Midbrain (tissue), 1 donor: ENCODE measurements at places on chromosomes 5 and 9.

GRCh38 chr5:59299006-59299405 lies 594.5 kb downstream of the PDE4D start:
- no peak for DNase-seq

DNA sequence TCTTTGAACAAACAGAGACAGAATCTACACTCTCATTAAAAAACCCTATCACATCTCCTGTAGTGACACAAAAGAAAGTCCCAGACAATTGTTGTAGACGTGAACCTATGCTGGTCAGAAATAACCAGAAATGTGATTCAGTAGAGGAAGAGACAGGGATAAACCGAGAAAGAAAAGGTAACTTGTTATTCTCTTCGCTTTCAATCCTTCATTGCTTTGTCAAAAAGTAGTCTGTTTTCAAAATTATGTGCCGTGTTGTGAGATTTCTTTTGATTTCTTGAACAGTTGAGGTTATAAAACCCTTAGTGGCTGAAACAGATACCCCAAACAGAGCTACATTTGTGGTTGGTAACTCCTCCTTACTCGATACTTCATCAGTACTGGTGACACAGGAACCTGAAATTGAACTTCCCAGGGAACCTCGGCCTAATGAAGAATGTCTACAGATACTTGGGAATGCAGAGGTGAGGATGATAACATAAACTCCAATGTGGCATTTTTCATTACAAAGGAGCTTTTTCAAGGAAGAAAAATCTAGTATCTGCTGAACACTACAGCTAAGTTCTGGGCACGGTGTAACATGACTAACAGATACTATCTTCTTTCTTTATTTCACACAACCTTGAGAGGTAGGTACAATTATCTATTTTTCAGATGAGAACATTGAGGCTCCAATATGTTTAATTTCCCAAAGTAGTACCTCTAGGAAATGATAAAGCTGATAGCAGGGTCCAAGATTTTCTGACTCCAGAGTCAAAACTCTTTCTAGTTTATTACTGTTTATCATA lies 14.3 kb downstream of the HMGCR start:
- DNase-seq = no peak

DNA sequence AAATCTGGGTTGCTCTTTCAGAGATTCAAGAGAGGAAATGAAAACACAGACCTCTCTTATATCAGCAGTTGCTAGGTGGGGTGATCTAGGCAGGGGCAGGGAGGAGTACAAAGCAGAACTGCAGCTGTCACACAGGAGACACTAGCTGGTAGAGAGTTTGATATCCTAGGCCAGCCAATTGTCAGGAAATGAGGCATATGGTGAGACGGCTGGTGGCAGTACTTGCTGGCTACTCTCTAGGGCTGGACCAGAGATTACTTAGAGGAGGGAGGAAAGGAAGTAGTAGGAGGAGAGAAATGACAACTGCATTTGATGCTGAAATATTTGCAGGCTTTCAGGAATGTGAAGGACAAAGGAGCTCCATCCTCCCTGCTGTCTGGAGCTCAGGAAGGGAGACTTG lies 113.8 kb downstream of the TRIM32 start:
- DNase-seq = no peak

- no peak for DNase-seq
Observed at GRCh38 chr9:22682536-22682935, 235.9 kb downstream of the DMRTA1 start.

DNA sequence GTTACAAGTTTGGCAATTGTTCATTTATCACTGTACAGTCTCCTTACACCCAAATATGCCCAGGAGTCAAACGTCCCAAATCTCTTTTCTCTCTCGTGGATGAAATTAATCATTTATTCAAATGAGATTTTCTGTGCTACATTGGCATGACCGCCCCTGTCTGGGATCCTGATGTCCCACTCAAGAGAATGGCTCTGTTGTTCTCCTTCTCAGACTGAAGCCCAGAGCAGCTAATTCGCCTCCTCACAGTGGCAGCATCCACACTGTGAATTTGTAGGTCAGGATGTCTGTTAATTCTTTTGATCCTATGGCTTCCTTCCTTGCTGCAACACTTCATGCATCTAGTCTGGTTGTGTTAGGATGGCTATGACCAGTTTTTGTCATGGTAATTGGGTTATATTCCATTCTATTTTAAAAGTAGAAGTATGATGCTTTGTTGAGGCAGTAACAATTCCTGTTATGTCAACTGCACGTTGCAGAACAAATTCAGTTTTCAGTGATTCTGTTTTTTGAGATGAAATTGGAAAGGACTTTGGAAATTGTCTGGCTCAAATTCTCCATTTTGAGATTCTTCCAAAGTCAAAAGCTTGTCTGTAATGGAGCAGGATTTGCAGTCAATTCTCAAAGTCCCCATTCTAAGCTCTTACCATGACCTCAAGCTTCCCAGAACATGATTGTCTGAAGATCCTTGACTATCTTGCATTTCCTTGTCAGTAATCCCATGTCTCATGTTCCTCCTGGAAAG lies 141.5 kb upstream of the GAS1 start:
- DNase-seq = peak; percentile 22

DNA sequence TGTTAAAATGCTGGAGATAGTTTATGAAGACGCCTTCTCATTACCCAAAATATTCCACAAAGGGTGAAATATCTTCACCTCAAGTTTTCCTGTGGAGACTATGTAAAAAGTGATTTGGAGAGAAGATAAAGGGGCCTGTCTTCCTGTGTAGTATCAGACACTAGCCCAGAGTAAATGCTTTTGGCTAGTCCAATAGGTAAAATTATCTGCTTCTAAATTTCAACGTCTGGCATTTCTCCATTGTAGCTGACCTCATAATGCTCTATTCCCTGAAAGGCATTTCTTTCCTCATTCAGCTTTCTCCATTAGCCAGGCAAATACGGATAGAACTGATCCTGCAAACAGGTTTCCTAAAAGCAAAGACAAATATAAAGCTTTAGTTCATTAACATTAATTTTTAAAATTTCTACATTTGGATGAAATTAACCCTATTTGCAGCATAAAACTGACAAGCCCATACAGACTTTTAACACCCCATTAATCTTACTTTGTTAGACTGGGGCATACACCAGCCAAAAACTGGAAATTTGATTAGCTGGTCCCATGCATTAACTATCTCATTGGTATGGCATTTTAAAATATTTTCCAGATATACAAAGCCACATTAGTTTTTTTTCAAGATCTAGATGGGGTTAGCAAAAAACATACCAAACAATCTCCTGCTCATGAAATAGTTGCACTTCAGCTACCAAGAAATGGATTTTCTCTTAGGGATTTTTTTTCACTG lies 548.8 kb downstream of the EFNA5 start:
- no peak for DNase-seq

DNA sequence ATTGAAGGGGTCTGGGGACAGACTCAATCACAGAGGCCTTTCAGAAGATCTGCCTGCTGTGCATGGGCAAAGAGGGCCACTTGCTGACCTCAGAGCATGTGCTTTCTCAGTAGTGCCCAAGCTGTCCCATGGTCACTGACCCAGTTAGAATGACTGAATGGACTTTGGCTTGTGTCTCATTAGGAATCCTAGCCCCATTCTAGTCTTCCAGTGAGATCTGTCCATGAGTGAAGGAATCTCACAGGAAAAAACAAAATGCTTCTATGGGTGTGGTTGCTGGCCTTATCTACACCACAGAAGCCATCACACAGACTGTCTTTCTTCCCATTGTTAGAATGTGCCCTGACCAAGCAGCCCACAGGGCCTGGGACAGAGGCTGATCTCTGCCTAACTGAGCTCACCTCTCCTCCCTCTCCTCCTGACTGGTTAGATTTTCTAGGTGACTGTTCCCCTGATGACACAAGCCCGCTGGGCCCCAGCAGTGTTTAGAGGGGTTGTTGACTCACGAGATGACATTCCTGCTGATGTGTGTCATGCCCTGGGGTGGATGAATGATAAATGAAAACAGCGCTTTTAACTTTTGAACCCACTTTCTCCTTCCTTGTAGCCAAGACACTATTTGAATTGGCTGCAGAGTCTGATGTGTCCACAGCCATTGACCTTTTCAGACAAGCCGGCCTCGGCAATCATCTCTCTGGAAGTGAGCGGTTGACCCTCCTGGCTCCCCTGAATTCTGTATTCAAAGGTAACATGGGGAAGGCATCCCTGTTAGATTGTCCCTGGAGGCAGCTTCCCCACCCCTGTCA lies 24.8 kb downstream of the TGFBI start:
- DNase-seq = no peak

GRCh38 chr9:135048046-135048757 lies 39.3 kb upstream of the OLFM1 start:
- DNase-seq = no peak

DNA sequence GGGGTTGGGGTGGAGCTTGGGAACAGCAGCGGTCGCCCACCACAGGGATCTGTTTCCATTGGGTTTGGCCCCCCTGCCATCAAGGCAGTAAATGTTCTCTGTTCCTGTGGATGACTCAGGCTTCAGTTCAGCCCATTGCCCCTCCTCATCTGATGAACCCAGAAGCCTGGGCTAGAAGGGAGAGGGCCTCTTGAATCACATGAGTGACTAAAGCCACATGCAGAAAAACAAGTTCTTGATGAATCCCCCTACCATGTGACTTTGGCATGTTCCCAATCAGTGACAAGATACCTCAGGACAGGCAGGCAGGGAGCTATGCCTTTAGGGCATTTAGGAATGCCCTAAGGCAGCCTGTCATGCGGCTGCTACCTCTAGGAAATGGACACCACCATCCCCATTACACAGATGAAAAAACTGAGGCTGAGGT lies 2.5 kb downstream of the SH3PXD2B start:
- DNase-seq = no peak

- DNase-seq = peak; percentile 9
Observed at GRCh38 chr5:149271716-149272563, at the start of gene AFAP1L1. TSS of gene AFAP1L1 (plus strand) at chr5:149271859. CDS start at chr5:149271969, 110 bp downstream.

GRCh38 chr5:170499621-170500020 lies 4.2 kb upstream of the KCNIP1 start:
- DNase-seq = no peak

GRCh38 chr5:118921866-118922265 lies 66.5 kb downstream of the DTWD2 start:
- no peak for DNase-seq

- DNase-seq = no peak
Observed at GRCh38 chr5:119243888-119244287, 111.9 kb upstream of the TNFAIP8 start.

GRCh38 chr5:124343451-124343867 lies 403.0 kb downstream of the ZNF608 start:
- no peak for DNase-seq

DNA sequence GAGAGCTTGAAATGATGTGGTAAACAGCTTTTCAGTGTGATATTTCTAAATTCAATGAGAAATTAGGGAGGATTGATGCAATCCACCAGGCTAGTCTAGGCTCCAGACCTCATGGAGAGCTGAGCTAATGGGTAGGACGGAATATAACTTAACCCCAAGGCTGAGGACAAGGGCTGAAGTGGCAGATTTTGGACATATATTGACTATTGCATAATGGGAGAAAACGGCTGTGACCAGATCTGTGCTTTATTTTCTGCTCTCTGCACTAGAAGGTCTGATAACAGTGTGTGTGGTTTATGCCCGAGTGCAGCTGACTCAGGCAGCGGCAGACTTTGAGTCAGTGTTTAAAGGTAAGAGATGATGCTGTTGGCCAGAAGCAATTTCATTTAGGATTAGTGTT lies 70.6 kb downstream of the ACTBL2 start:
- no peak for DNase-seq

DNA sequence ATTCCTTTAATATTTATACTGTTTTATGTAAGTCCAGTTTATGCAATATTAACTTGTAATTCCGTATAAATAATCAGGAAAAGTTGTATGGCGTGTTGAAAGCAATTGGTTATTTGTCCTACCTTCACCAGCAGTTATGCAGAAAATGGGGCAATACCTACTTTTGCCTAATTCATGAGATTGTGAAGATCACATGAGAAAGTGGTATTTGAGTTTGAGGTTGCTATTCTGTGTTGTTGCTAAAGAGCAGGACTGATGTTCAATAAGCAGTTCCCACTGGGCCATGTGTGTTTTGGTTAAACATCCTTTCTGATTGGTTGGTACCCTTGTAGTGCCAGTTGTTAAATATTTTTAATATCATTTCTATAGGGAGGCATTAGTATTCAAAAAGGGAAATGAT lies 3.2 kb downstream of the TGFBR1 start:
- no peak for DNase-seq

DNA sequence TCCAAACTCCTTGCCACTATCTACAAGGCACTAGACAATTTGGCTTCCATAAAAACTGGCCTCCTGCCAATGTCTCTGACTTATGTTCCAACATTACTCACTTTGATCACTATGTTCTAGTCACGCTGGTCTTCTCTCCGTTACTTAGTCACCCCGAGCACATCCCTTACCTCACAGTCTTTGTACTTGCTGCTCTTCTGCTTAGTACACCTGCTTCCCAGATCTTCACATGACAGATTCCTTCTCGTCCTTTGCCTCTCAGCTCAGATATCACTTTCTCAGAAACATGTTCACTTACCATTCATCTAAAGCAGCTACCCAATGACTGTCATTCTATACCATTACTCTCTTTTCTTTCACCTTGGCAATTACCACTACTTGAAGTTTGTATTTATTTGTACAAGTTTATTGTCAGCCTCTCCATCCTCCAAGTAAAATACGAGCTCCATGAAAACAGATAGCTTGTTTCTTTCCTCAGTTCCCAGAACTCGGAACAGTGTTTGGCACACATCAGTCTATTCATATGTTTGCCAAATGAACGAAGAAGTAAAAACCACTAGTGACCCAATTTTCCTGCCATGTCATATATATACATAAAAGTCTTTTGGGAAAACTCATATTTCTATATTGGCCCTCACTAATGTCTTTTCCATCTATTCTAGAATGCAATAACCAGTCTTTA lies 5.9 kb upstream of the SLC22A5 start:
- DNase-seq = peak; percentile 27

- peak; percentile 68 for DNase-seq
Observed at GRCh38 chr5:73215891-73216610, 43.1 kb downstream of the TMEM174 start.

DNA sequence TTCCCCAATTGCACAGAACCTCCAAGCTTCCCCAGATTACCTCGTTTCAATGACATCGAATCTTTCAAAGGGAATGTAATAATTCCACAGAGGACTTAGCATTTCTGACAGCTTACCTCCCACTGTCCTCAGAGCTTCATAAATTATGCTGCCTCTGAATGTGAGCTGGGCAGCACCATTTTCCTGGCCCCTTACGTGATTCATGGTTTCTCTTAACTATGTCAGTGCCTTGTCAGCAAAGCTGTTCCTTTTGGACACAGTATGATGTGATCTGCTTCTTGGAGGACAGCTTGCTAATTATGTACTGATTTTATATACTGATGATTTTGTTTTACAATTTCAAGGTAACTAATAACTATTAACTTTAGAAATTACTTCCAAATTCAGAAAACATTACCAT lies 27.7 kb upstream of the SSBP2 start:
- peak; percentile 49 for DNase-seq
